NCI-H748 treated with DMSO at 0.1 percent for 48 hours (cell line): ENCODE measurements at places on chromosomes 1 and 21.

DNA sequence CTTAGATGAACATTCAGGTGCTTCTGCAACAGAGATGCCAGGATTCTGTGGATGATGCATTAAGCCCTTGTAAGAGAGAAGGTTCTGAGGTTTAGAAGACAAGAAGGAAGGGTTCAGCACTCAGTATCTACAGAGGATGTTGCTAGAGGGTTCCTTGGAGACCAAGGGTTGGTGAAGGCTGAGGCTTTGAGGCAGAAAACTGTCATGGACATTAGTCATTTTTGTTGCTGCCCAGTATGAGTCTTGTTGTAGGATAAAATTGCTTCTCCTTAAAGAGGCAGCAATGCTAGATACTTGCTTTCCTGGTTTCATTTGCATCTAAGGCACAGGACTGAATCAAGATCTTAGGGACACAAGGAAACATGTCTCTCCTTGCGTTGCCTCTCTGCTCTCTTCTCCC, 319.4 kb upstream of the NFIA start:
- DNase-seq, result no peak

- no peak for DNase-seq
Observed at GRCh38 chr21:45632160-45632559, 11.4 kb upstream of the PCBP3 start.

DNA sequence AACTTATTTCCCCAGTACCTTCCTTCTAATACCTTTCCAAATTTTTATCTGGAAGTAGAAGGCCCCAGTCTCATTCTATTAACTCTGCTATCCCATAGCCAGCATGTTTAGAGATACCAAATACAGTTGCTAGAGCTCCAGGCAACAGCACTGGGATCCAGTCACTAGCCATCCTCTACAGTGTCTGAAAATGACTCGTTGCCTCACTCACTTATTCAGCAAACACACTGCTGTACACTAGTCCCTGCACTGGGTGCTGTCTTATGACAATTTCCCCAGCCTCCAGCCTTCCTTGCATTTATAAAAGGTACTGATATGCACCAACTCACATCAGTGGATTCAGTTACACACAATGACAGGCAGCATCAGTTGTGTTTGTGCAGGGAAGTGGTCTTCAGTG, 179.0 kb downstream of the DSCAM start:
- DNase-seq, result no peak

- no peak for DNase-seq
Observed at GRCh38 chr1:228792601-228793000, 57.3 kb downstream of the RHOU start.

DNA sequence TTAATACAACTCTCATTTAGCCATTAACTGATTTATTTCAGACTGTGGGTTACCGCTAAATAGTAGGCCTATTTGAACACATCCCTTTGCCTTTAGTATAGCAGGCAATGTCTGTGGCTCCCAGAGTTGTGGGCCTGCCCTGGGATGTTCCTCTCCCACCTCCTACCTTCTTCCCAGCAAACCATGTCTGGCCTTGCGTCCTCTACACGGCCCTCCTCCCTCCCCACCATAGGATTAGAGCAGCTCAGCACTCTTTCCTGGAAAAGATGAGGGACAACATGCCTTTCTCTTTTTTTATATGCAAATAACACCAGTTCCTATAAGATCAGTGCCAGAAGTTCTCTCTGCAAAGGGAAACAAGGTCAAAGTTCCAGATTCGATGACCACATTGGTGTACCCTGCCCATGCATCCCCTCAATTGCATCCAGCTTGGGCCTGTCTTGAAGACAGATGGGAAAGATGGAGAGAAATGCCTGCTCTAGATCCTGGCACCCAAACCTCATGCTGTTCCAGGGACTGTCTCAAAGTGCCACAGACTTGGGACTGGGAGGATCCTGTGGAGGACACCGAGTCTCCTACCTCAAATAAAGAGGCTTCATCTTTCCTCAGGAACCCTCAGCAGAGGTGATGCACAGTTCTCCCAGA, 57.2 kb downstream of the CD46 start:
- no peak for DNase-seq

GRCh38 chr1:198150369-198150768, 6.4 kb upstream of the NEK7 start:
- DNase-seq, result no peak

DNA sequence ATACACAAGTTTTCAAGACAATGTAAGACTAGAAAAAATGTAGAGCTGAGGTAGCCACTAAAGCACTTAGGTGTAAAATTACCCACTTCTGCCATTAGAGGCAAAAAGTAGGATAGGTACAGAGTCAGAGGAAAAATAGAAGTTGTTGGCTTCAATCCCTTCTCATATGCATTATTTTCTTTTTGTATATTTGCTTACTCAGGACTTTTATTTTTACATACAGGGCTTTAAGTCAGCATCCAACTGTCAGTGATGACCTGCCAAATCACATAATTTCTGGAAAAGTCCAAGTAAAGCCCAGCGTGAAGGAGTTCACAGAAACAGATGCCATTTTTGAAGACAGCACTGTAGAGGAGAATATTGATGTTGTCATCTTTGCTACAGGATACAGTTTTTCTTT, 211.0 kb upstream of the POGK start:
- no peak for DNase-seq

GRCh38 chr1:34982820-34983376, 2.2 kb downstream of the TMEM35B start:
- no peak for DNase-seq

DNA sequence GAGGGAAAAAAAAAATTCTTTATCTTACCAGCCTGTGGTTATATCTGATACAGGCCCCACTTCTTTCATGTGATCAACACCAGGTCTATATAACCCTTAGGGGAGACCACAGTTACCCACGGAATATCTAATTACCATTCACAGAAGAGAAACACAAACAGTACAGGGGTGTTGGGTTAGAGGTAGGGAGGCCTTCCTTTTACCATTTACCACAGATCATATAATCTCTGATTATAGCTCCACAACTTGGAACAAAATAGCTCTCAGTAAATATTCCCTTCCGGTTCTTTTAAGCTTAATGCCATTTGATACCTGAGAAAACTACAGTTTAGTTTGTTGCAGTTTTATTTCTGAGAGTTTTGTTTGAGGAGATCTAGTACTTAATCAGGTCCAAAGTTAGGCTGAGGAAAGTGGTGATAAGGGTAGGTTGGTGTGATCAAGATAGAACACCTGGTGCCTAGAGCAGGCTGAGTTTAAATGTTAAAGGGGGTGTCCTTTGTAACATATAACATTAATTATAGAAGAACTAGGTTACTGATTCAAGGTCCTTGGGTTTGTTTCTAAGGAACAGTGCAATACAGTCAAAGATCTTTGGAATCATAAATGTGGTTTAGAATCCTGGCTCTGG, 14.1 kb downstream of the EPB41 start:
- DNase-seq, result no peak

GRCh38 chr1:65036570-65037051, 70.3 kb upstream of the JAK1 start:
- DNase-seq, result no peak

- no peak for DNase-seq
Observed at GRCh38 chr1:29083317-29084195, 40.1 kb downstream of the TMEM200B start.

- DNase-seq, result no peak
Observed at GRCh38 chr1:211637066-211637465, 38.4 kb downstream of the NEK2 start.

DNA sequence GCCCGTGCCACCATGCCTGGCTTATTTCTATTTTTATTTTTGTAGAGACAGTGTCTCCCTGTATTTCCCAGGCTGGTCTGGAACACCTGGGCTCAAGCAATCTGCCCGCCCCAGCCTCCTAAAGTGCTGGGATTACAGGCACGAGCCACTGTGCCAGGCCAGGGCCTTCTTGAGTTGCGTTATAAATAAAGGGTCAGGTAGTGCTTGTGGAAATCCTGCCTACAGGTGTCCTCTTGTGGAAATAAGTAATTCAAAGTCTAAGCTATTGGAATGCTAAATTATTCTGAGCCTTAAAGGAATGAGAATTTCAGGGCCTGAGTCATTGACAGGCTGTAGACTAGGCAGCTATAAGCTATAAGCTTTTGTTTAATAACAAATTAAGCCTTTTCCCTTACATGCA, 8.1 kb upstream of the SFT2D2 start:
- no peak for DNase-seq

DNA sequence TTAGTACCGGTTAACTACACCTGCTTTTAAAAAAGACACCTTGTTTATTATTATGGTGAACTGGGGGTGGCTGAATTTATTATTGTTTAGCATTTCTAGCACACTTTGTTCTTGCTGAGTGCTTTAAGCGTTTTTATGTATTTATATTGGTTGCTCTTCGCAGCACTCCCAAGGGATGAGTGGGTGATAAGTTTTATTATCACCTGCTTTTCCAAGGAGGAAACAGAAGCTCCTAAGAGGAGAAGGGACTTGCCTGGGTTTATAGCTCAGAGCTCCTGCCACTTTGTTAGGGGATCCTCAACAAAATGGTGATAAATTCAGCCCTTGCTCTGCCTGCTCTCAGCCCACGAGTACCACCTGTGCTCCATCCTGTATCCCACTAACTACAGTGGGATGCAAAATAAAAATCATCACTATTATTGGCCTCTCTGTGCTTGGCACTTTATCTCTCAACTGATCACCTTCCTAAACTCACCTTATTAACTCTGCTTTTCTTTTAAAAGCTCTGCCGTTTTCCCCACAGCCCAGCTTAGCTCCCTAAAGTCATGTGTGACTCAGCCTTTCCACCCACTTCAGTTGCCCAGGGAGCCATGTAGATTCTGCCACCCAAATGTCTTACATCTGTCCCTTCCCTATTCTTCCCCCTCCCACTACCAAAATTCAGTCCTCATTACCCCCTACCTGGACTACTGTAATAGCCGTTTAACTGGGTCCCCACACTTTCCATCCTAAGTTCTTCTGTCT, 44.5 kb downstream of the BCL9 start:
- DNase-seq, result no peak

- DNase-seq, result no peak
Observed at GRCh38 chr1:11845641-11846335, 1.8 kb downstream of the NPPA start.

GRCh38 chr21:17128132-17128531, 384.7 kb upstream of the CXADR start:
- DNase-seq, result no peak

DNA sequence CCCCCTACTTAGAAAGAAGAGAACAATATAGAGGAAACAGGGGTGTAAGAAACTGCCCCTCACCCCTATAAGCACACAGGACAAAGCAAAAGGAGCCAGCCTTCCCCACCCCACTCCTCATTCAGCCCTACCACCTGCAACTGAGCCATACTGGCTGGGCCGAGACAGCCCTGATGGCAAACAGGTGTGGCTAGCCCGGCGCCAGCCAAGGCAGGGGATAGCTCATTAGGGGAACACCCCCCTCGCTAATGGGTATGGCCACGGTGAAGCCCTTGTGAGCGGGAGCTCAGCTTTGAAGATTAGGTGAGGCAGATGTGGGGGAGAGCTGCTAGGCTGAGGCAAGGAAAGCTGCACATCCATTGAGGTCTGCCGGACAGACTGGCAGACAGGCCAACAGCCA, 65.5 kb downstream of the ERI3 start:
- DNase-seq, result peak; percentile 38

- DNase-seq, result no peak
Observed at GRCh38 chr1:59560807-59561450, 253.8 kb upstream of the HOOK1 start.

GRCh38 chr1:211736351-211736915, 61.0 kb upstream of the NEK2 start:
- DNase-seq, result no peak

GRCh38 chr1:7857985-7858384, 5.1 kb upstream of the UTS2 start:
- DNase-seq, result no peak

DNA sequence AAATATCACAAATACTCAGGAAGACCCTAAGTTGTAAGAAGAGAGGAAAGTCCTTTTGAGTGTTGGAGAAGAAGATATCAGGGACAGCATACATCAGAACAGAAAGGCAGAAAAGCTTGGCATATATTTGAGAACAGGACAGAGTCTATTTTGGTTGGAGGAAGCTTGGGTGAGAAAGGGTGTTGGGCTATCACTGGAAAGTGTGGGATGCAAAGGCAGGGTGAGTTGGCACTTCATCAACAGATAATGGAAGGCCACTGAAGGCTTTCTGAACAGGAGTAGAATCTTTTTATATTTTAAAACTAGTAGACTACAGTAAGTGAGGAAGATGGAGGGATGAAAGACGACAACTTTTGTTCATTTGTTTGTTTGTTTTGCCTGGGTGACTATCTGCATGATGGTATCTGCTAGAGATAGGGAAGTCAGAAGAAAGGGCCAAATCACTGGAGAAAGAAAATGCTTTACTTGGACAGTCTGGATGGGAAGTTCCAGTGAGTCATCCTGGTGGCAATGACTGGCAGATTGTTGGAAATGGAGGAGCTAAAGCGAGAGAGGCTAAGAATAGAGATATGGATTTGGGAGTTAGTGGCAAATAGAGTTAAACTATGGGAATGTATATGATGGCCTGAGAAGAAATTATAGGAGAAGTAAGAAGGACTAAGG, 33.7 kb upstream of the KCNA2 start:
- no peak for DNase-seq

GRCh38 chr1:27235827-27236226, 1.4 kb downstream of the WDTC1 start:
- no peak for DNase-seq

DNA sequence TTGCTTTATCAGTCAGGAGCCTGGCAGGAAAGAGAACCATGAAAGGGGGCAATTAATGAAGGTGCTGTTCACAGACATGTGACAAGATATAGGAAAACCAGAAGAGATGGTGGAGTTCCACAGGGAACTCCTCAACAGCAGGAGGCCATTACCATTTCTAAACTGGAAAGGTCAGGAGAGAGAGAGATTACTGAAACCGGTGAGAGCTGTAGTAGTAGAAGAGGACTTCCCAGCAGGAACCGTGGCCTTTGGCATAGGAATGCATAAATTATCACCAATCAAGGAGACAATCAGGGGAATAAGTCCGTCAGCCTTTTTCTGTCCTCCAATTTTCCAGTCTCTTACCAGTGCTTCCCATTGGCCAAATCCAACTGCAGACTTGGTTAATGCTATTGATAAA, 23.0 kb upstream of the ABCD3 start:
- no peak for DNase-seq

GRCh38 chr1:151494741-151495281, 16.4 kb upstream of the CGN start:
- no peak for DNase-seq

- no peak for DNase-seq
Observed at GRCh38 chr21:39800311-39800710, 55.3 kb downstream of the IGSF5 start.

- no peak for DNase-seq
Observed at GRCh38 chr1:110393691-110394492, 3.1 kb upstream of the SLC16A4 start.
